ENCODE measurements at places on chromosomes 16 and 17.

DNA sequence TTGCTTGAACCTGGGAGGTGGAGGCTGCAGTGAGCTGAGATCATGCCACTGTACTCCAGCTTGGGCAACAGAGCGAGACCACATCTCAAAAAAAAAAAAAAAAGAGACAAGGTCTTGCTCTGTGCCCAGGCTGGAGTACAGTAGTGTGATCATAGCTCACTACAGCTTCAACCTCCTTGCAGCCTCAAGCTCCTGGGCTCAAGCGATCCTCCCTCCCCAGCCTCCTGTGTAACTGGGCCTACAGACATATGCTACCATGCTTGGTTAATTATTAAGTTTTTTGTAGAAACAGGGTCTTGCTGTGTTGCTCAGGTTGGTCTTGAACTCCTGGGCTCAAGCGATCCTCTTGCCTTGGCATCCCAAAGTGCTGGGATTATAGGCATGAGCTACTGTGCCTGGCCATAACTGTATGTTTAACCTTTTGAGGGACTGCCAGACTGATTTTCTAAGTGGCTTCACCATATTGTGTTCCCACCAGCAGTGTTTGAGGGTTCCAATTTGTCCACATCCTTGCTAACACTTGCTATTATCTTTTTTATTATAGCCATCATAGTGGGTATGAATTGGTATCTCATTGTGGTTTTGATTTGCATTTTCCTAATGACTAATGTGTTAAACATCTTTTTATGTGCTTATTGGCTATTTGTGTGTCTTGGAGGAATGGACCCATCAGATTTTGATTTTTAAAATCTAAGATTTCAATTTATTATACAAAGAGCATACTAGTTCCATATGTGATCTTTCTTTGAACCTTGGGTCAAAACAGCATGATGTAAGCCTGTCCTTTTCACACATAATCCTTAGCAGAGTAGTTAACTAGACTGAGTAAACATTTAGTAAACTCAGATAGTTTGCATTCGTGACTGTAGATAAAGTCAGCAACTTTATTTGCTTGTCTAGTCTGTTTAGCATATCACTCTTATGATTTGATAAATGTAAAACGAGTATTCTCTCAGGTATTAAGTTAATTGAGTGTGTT is 38.1 kb upstream of the KPNB1 start:
- no peak for DNase-seq

DNA sequence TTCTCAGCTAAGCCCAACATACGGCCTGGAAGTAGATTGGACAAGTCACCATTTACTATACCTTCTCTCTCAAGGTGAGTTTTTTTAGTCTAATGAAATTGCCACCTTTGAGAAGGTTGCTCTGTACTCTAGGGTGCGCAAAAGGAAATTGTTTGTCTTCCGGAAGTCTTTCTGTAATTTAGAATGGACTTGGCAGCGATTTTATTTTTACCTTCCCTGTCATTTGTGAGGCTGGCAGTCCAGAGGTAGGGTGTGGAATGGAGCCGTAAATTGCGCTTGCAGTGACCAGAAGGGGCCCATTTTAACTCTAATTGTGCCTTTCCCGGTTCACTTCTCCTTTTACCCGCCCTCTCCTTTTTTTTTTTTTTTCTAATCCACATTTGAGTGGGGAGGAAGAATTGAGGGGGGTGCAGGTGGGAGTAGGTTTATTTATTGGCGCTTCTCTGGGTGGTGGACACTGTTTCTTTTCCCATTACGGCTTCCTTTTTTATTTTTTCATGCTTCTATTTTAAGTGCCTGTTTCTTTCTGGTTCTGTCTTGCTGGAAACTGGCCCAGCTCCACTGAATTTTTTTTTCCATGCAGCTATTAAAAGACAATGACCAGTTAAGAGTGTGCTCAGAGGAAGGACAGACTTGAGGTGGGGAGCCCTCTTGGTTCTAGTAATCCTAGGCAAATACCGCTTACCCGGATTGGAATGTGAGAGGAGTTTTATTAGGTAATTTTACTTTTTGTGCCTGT is 89.7 kb upstream of the CLEC18A start:
- DNase-seq, result no peak

DNA sequence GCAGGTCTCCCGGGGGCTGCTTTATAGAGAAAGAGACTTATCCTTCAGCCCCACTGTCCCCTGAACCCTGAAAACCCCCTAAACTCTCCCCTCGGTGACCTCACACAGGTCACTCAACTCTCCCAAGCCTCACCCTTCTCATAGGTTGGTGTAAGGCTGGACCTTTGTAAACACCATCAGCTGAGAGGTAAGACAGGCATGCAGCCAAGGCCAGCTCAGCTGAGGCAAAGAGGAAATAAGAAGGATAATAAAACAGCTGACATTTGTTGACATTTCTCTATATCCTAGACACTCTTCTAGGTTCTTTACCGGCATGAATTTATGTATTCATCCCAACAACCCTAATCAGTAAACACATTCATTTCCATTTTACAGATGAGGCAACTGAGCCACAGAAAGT is 134.3 kb downstream of the CCT6B start:
- no peak for DNase-seq

DNA sequence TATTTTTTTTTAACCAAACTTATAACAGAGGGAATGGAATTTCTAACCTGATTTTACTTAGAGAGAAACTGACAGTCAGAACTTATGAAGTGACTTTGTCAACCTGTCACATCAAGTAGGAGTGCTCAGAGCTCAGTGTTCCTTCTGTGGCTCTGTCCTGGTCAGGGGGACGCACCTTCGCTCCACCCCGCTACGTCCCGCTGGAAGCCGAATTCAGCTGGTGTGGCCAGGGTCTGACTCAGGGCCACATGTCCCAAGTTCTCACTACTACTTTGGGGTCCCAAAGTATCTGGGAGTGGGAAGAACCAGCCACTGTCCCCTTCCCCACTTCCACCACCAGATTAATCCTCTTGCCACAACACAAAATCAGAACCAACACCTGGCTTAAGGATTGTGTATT is 51.4 kb downstream of the C16orf78 start:
- DNase-seq, result no peak

DNA sequence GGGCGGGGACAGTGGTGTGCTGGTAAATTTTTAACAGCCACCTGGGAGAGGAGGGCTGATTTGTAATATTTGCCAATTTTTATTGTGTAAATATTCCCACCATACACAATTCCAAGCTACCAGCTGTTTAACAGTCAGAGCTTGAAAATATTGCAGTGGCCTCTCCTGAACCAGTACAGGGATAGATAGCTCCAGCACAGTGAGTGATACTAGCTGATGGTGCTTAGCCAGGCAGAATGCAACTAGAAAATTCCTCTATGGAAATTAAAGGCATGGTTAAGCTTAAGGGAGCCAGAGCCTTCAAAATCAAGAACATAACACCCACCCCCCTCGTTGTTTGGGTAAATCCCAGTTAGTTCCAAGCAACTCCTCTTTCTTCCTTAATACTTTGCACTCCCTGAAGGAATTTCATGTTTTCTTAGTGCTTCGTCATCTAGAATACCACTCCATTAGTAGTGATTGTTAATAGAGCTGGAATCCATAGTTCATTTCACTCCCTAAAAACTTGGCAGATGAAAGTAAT is 96.6 kb downstream of the CYB561 start:
- DNase-seq, result no peak

Measured in activated gamma-delta T cell treated with Interleukin-2 at 50 U/mL for 16 hours (primary cell).